Activated T-cell treated with anti-CD3 and anti-CD28 coated beads for 24 hours (primary cell): ENCODE measurements at places on chromosomes 6 and 20.

DNA sequence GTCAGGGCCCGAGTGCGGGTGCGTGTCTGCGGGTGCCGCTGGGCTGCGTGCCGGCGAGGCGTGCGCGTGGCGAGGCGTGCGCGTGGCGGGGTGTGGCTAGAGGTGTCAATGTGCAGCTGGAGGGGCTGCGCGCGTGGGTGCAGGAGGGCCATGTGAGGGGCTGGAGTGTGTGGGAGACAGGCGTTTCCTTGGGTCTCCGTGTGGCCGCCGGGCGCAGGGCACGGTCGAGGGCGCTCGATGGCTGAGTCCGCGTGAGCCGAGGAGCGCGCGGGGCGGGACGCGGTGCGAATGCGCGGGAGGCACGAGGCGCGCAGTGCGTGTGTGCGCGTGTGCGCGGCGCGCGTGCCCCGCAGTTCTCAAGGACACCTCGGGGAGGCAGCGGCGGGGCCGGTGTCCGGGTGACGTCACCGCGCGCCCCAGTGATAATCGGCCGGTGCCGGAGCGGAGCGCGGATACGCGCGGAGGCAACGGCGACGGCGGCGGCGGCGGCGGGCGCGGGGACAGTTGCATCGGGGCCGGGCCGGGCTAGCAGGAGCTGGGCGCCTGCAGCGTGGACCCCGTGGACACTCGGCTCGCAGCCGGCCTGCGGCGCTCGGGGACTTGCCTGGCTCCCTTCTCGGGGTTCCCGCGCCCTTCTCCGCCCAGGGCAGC is 38.7 kb downstream of the YTHDF1 start:
- no peak for DNase-seq

- no peak for DNase-seq
Measured at GRCh38 chr6:165184192-165184979, 125.0 kb downstream of the C6orf118 start.

GRCh38 chr6:121223930-121224329 is 110.3 kb downstream of the TBC1D32 start:
- DNase-seq = no peak

- DNase-seq = peak; percentile 8
Measured at GRCh38 chr6:151494235-151494935, 568 bp downstream of the CCDC170 start.

DNA sequence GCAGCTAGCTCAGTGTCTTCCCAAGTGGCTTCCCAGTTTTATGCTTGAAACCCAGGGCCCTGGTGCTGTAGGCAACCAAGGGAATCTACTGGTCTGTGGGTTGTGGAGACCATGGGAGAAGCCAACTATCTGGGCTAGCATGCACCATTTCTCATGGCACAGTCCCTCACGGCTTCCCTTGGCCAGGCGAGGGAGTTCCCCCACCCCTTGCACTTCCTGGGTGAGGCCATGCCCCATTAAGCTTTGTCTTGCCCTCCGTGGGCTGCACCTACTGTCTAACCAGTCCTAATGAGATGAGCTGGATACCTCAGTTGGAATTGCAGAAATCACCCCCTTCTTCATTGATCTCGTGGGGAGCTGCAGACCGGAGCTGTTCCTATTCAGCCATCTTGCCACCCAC is 1152.0 kb downstream of the KHDRBS2 start:
- no peak for DNase-seq

DNA sequence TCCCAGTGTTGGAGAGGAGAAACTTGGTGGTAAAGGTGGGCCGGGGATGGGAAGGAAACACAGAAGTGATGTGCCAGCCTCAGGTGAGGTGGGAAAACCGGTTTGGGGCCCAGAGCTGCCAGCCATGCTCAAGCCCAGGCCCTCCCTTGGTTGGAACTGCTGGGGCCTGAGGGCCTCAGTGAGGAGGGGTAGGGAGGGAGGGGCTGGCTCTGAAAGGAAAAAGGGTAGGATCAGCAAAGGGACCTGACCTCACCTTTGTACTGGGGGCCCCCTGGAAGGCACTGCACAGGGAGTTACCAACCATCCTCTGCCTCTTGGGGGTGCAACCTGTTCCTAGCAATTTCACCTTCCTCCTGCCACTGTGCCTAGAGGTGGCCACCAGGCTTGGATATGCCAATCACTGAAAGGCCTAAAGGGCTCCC is 1.8 kb upstream of the SPEF1 start:
- DNase-seq = no peak

DNA sequence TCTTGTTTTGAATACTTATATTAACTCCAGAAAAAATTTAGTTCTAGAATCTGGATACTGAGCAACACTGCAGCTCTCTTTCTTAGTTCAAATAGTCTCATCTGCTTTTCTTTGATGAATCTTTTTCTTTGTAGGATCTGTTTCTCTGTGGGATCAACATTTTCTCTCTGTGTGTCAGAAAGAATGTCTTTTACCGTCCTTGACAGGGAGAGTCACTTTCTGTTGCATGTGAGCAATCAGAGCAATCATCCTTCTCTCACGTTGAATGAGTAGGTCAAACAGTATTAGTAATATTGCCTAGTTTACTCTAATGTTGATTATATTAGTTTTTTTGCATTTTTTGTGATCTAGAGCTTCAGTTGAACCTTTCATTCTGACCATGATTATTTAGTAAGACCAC is 130.9 kb downstream of the TRMT11 start:
- no peak for DNase-seq

DNA sequence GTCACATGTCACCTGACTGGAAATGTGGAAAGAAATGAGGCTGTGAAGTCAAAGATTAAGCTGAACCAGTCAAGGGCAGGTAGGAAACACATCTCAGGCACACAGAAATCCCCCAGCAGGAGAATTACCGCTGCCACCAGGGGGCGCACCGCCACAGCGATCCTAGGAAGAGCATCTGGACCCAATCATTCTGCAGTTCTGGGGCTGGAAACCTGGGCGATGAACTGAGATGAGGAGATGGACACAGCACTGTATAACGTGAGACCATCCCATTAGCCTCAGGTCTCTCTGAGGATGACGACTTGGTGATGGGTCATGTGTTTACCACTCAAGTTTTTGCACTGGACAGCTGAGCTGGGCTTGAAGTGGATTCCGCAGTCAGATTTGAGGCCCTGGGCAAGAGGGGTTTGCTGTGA is 6.5 kb upstream of the SLC24A3 start:
- DNase-seq = peak; percentile 45

DNA sequence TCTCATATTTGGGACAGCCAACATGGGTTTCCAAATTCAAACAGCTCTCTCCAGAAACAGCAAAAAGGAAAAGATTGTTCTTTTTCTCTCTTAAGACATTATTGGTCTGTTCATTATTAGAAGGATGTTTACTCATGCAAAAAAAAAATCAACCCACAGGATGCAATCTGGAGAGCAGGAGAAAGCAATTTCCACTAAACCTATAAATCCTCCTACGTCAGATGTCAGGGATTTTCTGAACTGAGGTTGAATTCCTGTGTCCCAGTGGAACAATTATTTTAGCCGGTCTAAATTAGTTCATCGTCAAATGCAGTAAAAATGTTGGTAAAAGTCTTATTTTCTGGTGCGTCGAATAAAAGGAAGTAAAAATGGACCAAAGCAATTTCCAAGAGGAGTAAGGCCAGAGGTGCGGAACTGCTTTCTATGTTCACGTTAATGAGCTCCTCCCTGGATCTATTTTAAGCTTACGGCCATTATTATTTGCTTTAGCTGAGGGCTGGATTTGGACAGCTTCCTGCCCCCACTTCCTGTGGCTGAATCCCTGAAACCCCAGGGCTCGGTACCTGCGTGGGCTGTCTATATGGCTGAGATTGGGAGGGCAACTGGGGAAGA is at the start of gene GABRR1:
Gene GABRR1, minus strand, starts transcription at position 60 of the 612 bp plus-strand sequence. Its CDS starts 36 bp downstream, at position 24.
- DNase-seq = no peak

GRCh38 chr20:57175397-57176010 is 90.9 kb downstream of the BMP7 start:
- DNase-seq = no peak

- no peak for DNase-seq
Measured at GRCh38 chr6:35191889-35192288, 21.9 kb upstream of the SCUBE3 start.

GRCh38 chr20:23586735-23587525 is 18.6 kb upstream of the CST9L start:
- no peak for DNase-seq

DNA sequence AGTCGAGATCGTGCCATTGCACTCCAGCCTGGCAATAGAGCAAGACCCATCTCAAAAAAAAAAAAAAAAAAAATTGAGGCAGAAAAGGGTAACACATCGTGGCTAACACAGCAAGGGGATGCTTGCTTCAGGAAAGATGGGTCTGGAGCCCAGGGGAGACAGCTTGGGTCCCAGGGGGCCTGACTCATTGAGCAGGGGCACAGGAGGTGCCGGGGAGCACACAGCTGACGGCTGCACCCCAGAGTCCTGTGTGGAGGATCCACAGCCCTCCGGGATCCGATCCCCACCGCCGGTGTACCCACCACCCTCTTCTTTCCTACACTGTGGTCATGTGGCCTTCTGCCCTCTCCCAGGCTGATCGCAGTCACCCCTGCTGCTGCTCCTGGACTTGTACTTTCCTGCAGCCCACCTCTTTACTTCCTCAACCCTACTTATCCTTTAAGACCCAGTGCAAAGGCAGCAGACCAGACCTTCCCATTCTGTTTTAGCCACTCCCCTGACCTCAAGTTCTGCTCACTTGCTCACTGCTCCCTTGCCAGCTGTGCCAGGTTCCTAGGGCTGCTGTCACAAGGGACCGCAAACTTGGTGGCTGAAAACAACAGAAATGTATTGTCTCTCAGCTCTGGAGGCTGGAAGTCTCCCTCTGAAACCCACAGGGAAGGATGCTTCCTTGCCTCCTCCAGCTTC is 17.6 kb upstream of the EZR start:
- no peak for DNase-seq

GRCh38 chr6:116685437-116685993 is 4.5 kb downstream of the KPNA5 start:
- DNase-seq = no peak

DNA sequence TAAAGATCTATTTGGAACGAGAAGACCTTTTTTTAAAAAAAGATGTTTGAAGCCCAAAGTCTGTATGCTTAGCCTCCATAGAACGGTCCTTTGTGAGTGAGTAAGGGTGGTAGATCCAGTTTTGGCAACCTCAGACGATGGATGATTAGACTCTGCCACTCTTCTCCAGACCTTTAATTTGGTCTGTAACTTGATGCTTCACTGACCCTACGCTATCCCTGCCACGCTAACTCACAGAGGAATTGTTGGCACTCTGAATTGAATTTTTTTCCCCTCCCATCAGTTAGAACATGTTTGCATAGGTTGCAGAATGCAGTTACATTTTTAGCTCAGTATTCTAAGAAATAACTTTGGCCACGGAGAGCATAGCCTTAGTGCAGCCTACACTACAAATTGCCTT is 15.8 kb upstream of the DEK start:
- no peak for DNase-seq

DNA sequence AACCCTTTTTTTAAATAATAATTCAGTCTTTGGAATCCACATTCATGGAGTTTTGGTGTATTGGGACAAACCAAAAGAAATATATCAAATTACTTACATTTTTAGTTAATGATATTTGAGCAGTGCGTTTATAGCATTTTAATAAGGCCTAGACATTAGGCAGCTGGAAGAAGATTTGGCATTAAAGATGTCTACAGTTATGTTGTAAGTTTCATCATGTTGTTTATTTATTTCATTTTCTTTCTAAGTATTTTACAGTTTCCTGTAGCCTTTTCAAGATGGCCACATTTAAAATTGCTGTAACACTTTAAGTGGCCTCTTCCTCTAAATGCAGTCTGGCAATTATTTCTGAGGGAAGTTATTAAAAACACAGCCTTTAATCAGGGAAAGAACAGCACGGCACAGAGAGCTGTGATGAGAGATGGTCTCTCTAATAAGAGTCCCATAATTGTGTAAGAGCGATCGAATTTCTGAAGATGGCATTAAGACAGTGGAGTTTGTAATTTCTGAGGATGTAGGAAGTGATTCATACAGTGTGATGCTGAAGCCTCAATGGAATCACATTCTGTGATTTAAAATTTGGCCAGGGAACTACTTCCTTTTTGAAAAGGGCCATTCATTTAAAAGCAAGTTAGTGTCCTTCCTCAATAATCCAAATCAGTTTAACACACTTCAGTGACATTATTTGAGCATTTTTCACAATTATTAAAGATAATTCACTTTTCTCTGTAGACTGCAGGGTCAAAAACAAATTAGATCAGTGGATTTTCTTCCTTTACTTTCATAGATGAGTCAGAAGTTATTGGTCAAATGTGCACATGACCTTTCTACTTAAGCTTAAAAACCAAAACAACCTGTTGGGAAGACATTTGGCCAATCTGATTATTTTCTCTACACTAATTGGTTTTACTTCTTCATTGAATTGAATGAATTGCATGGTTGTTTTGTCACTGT is 52.4 kb upstream of the EDN3 start:
- no peak for DNase-seq

- no peak for DNase-seq
Measured at GRCh38 chr6:10478187-10479040, 42.7 kb upstream of the GCNT2 start.

GRCh38 chr20:38489181-38489580 is 16.5 kb downstream of the RALGAPB start:
- no peak for DNase-seq

GRCh38 chr20:8435285-8436035 is 303.4 kb downstream of the PLCB1 start:
- no peak for DNase-seq

- no peak for DNase-seq
Measured at GRCh38 chr6:29958046-29958445, 15.7 kb downstream of the HLA-A start.
